Pons (tissue), 1 donor: ENCODE measurements at places on chromosomes 2 and 18.
A peak's percentile ranks its signal among the peaks of the same experiment; 100 is the strongest.

DNA sequence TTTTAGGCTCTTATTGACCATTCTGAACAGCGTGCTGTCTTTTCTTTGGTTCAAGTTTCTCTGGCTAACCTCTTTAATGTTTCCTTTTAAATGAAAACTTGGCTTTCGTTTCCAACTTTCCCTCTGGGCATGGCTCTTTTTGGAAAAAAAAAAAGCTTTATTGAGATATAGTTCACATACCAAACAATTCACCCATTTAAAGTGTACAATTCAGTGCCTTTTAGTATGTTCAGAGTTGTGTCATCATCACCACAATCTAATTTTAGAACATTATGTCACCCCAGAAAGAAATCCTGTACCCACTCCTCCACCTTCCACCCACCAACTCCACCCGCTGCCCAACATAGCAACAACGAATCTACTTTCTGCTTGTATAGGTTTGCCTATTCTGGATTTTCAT lies 322.4 kb downstream of the ADCYAP1 start:
- DNase-seq = no peak

DNA sequence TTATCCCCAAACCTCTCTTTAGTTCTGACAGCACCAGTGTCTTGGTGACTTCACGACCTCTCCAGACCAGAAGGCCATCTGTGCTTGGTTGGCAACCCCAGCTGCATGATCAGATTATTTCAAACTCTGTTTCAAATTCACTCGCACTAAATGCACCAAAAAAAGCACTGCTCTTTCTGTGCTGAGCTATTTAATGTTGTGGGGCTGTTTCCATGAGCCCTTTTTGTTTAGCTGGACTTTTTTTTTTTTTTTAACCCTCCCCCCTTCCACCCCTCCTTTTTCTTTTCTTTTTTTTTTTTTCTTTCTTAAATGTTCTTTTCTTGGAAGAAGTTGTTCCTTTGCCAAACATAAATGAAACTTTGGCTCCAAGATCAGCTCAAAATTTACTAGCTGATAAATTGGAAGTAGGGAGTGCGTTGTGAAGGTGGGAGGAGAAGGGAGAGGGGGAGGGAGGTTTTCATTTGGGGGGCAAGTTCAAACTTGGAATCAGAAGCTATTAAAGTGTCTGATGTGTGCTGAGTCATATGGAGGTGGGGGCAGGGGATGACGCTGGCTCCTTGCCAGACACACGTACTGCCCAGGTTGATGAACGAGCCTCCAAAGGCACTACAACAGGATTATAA lies 543.0 kb upstream of the TNP1 start:
- DNase-seq = no peak

DNA sequence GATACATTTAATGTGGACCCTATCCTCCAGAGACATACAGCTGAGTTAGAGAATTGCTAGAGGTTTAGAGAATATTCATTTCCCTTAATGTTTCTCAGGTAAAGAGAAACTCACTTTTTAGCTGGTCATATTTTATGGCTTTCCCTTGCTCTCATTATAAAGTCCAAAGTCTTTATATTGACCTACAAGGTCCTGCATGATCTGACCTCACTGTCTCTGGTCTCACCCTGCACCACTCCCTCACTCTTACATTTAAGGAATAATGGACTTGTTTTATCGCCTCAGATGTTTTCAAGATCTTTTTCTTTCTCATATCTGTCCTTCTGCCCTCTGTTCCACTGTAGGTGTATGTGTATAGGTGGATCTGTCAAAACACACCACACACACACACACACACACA lies 597.3 kb downstream of the PLCL1 start:
- no peak for DNase-seq

DNA sequence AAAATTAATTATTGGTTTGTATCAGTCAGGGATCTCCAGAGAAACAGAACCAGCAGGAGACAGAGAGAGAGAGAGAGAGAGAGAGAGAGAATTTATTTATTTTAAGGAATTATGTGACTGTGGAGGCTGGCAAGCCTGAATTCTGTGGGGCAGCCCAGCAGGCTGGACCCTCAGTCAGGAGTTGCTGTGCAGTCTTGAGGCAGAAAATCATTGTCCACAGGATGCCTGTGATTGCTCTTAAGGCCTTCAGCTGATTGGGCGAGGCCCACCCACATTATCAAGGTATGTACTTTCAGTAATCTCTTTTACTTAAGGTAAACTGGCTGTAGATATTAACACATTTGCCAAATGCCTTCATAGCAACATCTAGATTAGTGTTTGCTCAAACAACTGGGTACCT lies 155.3 kb downstream of the SEPTIN10 start:
- no peak for DNase-seq

GRCh38 chr2:55876429-55877086 lies 47.0 kb downstream of the EFEMP1 start:
- DNase-seq = no peak

- no peak for DNase-seq
These were observed 2.7 kb upstream of the SIX2 start for GRCh38 chr2:45011621-45012602.

DNA sequence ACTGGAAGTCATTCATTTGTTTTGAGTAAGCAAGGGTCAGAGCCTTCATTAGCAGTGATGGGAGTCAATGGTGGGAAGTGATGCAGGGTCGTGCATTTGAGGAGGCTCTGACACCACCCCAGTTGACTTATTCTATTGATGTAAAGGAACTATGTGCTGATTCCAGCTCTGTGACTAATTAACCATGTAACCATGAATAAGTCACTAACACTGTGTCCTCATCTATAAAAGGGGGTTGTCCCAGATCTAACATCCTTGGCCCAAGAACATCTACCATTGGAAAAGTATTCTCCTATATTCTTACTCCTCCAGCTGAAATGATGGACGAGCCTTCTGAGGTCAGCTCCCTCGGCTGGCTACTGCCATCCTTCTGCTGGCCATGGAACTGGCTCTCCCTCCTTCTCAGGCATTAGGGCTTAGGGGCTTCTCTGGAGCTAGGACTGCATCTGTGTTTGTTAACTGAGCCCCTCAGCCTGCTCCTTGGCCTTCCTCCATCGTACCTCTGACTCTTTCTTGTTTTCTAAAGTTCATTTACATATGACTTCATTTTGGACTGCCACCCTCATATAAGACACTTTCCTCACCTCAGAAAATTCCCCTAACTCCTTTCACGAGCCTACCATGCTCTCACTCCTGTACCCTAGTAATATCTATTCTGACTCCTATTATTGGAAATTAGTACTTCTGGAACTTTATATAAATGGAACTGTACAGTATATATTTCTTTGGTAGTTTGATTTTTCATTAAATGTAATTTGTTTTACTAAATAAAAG lies 115.5 kb downstream of the KCTD1 start:
- no peak for DNase-seq

GRCh38 chr18:23585007-23585871 lies 1.1 kb downstream of the NPC1 start:
- DNase-seq = peak; percentile 69

DNA sequence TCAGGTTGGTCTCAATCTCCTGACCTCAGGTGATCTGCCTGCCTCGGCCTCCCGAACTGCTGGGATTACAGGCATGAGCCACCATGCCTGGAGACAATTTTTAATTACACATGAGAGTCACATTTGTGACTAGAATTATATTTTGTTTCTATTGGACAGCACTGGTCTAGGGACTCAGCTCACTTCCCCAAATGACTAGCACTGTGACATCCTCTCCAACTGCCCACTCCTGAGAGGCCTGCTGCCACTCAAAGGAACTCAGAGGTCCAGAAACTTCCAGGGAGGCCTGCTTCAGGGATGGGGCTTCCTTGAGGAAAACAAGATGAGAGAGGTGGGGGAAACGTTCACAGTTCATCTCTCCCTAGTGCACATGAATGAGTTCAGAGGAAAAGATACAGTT lies 29.5 kb downstream of the TMEM163 start:
- no peak for DNase-seq

GRCh38 chr2:162234620-162235462 lies 8.4 kb downstream of the FAP start:
- DNase-seq = no peak

DNA sequence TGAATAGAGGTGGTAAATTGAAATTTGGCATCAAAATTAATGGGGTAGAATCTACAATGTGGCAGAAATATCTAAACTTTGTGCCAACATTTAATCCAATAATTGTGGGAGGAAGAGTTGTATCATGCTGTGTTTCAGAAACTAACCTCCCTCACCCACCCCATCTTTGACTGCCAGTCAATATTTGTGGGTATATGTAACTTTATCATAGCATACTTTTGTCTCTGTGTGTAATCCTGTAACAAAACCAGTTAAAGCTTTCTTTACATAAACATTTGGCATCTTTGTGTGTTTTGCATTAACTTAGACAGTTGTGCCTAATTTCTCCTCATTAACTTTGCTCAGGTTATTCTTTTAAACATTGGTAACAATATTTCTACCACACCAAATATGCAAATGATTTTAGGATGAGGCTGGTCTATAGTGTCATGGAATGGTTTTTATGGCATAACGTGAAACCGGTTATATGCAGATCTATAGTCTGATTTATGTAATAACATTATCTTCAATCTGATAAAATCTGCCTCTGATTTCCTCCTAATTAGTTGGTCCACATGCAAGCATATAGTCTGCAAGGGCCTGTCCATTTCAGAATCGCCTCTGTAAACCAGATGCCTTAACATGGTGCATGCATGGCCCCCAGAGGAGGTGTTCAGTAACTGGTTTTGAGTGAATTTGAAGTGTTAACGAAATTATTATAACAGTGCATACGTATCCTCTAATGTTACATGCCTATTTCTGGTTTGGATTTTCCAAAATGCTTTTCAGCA lies 84.3 kb downstream of the ACSL3 start:
- no peak for DNase-seq

DNA sequence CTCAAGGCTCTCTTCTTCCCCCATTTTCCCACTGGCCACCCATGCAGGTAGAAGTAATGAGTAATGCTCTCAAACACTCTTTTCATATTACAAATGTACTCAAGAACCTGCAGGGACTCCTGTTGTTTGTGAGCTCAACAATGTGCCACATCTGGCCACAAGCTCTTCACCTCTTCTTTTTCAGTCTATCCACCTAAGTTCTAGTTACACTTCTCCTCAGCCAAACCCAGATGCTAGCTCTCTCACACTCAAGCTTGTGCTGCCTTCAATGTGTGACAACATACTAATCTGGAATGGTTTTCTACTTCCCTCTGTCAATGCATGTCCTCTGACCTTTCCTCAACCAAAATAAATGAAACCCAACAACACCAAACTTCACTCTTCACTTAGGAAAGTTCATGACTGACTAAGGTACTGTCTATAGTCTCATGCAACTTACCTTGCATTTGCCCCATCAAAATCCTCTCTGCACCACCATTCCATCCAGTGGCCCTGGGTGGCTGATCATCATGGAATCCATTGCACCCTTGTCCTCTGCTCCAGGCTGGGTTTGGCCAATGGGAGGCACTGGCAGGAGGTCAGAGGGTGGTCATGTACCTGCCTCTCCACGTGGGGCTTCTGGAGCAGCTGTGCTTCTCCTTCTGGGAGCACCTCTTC lies 5.3 kb upstream of the IL18R1 start:
- no peak for DNase-seq

- no peak for DNase-seq
These were observed 494 bp downstream of the ANKZF1 start for GRCh38 chr2:219230059-219230540.

DNA sequence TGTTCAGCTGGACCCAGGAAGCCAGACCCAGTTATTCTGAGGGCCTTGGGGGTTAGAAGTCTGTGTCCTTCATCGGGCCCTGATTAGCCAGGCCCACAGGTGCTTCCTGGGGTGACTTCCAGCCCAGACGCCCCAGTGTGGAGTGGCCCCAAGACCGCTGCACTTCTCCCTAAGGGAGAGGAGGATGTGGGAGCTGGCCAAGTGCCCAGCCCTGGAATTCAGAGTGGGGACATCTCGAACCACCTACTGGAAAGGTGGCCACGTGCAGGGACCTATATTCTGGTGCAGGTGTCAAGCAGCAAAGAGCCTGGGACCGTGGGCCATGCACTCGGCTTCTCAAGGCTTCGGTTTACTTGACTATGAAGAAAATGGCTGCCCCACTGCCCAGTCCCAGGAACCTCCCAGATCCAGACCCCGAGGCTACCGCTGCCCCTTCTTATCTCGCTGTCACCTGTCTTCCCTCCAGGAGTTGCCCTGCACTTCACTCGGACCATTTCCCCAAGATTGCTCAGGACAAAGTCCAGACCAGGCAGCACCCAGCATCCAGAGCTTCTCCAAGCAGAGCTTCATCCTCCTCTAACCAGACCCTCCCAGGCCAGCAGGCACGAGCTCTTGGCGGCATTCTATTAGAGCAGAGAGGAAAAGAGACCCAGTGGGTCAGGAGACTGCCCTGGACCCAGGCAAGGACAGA lies 142.8 kb upstream of the ID2 start:
- DNase-seq = no peak

DNA sequence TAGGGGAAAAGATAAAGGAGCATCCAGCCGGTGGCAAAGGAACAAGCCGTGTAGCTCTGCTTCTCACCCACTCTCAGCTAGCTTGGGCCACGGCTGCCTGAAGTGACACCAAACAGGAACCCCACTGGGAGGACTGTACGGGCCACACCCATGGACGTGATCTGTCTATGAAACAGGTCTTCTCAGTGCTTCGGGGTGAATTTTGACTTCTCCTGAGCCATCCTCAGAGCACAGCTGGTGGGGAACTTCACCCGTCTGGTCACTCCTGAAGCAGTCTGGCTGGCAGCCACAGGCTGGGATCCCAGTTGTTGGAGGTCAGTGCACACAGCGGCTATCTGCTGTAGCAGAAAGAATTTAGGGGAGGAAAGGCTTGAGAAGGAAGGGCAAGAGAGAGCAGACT lies 223.8 kb downstream of the FAM210A start:
- DNase-seq = peak; percentile 23

DNA sequence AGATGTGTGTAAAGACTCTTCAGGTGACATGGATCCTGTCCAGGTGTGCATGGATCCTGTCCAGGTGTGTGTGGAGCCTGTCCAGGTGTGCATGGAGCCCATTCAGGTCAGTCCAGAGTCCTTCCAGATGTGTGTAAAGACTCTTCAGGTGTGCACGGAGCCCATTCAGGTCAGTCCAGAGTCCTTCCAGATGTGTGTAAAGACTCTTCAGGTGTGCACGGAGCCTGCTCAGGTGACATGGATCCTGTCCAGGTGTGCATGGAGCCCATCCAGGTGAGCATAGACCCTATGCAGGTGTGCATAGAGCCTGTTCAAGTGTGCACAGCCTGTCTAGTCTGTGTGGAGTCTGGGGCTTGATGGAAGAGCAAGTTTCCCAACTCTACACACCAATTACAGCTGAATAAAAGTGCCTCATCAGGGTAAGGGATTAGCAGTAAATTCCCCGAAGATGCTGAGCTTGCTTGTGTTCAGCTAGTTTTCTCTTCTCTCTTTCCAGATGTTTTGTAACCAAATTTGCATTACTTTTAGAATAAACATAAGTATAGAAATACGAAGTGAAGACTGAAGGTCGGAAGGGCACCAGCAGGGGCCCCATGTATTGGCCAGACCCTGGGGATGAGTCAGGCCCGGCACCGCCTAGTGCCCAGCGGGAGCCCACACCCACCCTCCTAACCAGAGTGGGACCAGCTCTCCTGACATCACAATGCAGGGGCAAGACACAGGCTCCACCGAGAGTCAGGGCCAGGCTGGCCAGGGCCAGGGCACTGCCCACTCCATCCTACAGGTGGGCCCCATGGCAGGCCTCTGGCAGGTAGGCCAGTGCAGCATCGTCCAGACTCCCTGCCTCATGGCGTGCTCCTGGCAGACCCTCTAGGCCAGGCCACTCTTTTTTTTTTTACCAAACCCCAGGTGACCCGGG lies 38.6 kb upstream of the GPC1 start:
- DNase-seq = no peak
